CD14-positive monocyte (primary cell): ENCODE measurements at places on chromosomes 5 and 9. TPM values are rescaled to one million over a fixed set of nuclear protein-coding genes. Genes with fewer than 3 reads are reported as not detected.

DNA sequence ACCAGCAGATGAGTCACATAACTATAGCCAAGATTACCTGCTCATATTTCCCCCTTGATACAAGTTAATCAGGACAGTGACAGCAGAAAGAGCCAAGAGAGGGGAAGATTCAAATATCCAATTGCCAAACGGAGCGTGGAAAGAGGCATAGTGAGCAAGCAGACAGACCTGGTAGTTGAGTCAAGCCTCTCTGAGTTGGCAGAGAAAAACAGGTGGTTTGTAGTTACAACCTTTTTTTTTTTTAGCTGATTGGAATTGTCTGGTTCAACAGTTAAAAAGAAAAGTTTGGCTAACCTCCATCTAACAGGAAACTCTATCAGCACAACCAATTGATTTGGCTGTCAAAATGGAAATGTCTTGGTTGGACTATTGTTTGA, 272.1 kb downstream of the TLE1 start:
- DNase-seq, result no peak

- DNase-seq, result no peak
These were observed 82.9 kb upstream of the TRIM32 start for GRCh38 chr9:116604251-116604650.

The LCN1 gene
- not detected in 2 replicates for polyA plus RNA-seq

DNA sequence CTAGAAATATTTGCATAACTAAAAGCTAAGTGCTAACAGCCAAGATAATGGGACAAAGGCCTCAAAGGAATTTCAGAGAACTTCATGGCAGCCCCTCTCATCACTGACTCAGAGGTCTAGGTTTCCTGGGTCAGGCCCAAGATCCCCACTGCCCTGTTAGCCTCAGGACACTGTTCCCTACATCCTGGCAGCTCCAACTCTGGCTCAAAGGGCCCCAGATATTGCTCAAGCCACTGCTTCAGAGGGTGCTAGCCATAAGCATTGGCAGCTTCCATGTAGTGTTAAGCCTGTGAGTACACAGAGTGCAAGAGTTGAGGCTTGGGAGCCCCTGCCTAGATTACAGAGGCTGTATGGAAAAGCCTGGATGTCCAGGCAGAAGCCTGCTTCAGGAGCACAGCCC, 998.1 kb downstream of the TLE1 start:
- no peak for DNase-seq

GRCh38 chr9:87193925-87194868, 246.9 kb upstream of the GAS1 start:
- DNase-seq, result no peak
